ENCODE measurements at places on chromosomes 2 and 18. TPM values are rescaled to one million over a fixed set of nuclear protein-coding genes. Genes with fewer than 3 reads are reported as not detected.
A peak's percentile ranks its signal among the peaks of the same experiment; 100 is the strongest.

DNA sequence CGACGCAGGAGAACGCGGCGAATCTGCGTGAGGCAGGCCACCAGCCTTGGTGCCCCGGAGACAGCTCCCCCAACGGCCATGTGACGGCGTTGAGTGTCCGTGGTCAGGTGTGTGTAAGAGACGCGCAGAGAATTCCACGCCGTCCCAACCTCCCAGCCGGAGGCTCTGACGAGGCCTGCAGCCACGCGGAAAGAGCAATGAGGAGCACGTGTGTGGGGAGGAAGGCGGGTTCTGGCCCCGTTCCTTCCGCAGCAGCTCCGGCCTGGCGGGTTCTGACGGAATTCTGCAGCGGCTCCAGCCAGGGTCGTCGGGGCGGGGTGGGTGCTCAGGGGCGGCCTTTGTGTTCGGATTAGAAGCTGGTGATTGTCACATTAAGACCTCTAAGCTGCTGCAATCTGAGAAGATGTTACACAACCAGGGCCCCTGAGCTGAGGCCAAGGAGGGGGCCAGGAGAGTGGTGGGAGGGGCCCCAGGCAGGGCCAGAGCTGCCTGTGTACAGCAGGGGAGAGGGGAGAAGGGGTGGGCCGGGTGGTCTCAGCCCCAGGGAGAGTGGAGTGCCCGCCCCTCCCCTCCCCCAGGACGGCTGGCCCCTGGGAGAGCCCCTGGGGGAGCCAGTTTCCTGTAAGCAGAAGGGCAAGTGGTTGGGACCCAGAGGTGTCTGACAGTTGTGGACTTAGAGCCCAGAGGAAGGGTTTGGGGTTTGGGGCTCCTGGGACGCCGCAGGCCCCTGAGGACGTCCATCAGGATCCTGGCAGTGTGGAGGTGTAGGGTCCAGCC is 5.1 kb upstream of the GAL3ST2 start:
- H3K4me1 ChIP-seq: no peaks in the 10 kb centered on the region
- no peak for DNase-seq
- H3K27ac ChIP-seq: no peak overlapping the region
- H3K4me3 ChIP-seq: no peak overlapping the region
- no peaks in the 10 kb centered on the region for H3K27me3 ChIP-seq

GRCh38 chr2:152304836-152305235 is 30.1 kb upstream of the FMNL2 start:
- DNase-seq: no peak
- H3K27ac ChIP-seq: no peak overlapping the region
- H3K36me3 ChIP-seq: no peaks in the 10 kb centered on the region
- H3K4me3 ChIP-seq: no peak overlapping the region
- H3K4me1 ChIP-seq: no peaks in the 10 kb centered on the region

DNA sequence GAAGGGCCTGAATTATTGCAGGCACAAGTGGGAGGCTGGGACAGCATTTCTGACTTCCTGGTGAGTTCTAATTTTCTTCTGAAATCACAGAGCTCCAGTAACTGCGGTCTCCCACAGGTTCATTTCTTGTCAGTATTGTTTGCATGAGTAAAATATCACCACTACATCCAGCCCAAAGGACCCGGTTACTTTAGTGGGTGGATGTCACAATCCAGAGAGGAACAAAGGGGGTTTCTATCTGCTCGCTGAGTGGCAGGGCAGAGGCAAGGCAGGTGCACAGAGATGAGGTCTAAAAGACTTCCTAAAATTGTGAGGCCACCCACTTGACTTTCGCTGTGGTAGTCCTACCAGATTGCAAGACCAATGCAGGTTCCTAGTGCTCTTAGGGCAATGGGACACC is 800.4 kb upstream of the ID2 start:
- no peaks in the 10 kb centered on the region for H3K27me3 ChIP-seq
- peaks cover 35% of the 10 kb centered on the region for H3K36me3 ChIP-seq
- no peak for DNase-seq

NDC80 gene
- polyA plus RNA-seq: 48.3 TPM

DNA sequence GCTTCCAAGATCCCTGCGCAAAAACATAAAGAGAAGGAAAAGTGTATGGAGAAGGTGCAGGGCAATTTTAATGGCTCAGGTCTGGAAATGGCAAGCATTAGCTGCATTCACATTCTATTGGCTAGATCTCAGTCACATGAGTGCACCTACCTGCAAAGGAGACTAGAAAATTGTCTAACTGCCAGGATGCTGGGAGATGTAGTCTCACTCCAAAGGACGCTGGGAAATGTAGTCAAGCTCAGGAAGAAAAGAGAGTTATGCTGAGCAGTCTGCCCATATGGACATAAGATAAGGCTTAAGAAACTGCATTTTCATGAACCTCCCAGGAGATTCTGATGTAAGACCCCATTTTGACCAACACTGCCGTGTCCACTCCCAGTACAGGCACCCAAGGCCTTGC is 9.5 kb upstream of the KLHL29 start:
- no peak overlapping the region for H3K27ac ChIP-seq
- H3K27me3 ChIP-seq: no peaks in the 10 kb centered on the region
- H3K36me3 ChIP-seq: no peaks in the 10 kb centered on the region
- DNase-seq: peak; percentile 76
- H3K4me3 ChIP-seq: no peak overlapping the region
- no peaks in the 10 kb centered on the region for H3K4me1 ChIP-seq

DNA sequence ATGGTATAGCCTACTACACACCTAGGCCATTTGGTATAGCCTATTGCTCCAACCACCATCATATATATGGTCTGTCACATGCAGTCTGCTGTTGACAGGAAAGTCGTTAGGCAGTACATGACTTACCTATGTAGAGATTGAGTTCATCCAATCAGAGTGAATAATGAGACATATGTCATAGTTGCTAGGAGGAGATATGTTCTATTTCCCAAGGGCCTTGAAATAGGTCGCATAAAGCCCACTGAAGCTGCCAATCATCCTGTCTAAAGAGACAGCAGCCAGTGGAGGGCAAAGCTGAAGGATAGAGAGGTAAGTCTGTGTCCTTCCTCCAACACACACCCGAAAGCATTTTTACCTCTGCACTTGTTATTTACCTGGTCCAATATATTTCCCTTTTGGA is 263.4 kb downstream of the PTPRM start:
- DNase-seq: peak; percentile 48
- H3K36me3 ChIP-seq: no peaks in the 10 kb centered on the region
- no peak overlapping the region for H3K4me3 ChIP-seq
- H3K27ac ChIP-seq: no peak overlapping the region
- H3K27me3 ChIP-seq: no peaks in the 10 kb centered on the region

DNA sequence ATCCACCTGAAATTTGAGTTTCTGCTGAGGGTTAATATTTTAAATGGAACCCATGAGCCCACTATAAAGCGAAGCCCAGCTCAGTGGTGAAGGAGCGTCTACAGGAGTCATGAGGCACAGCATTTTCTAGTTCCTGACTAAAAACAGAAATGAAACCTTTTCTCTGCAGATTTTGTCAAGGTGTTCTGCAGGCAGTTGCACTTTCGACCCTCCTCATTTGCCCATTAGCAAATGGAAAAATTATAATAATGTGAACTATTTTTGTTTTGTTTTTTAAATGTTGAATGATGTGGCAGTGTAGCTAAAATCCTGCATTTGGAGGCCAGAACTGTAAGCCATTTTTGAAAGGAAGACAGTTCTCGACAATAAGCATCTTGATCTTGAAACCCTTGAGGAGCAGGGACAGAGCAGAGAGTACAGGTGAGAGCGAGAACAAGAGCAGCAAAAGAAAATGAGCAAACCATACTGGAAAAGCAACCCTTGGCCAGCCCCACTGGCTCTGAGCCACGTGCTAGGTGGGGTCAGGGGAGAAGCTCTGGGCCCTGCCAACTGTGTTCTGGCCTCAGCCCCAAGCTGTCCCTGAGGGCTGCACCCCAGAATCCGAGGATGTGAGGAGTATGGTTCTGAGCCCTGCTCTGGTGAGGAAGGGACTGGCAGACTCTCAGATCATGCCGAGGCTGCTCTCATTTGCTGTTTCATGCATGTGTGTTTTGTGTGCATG is 26.4 kb upstream of the COPS8 start:
- no peak overlapping the region for H3K27ac ChIP-seq
- H3K4me3 ChIP-seq: no peak overlapping the region
- no peaks in the 10 kb centered on the region for H3K27me3 ChIP-seq
- H3K4me1 ChIP-seq: no peaks in the 10 kb centered on the region
- DNase-seq: no peak
- H3K36me3 ChIP-seq: no peaks in the 10 kb centered on the region

DNA sequence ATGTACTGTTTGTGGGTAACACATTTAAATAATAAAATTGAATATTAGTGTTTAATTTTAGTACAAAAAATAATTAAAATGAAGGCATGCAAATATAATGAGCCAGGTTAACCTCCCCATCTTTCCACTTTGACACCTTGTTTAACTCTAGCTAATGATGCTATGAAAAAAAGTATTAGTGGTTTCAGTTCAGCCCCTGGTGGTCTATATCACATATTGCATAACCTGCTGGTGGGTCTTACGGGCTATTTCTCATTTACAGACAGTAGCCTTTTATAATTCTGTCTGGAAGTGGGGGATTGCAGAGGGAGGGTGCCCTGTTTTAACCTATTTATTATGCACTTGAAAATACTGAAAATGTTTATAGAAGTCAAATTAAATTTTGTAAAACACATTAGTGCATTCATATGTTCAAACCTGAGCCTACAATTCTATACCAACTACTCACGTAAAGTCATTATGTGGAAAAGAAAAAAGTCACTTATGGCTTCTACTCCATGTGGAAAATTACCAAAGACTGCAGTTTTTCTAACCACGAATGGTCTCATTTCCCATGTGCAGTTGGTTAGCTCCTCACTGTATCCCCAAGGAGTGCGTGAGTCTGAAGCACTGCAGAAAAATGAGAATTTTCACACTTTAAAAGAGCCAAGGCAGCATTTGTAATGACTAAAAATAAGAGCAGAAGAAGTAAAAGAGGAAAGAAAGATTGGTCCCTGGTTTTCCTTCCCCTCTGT is 381.0 kb downstream of the MTX2 start:
- H3K4me1 ChIP-seq: peaks cover 46% of the 10 kb centered on the region
- H3K4me3 ChIP-seq: no peak overlapping the region
- peak; percentile 36 for DNase-seq
- no peak overlapping the region for H3K27ac ChIP-seq
- H3K27me3 ChIP-seq: peaks cover 15% of the 10 kb centered on the region

G6PC2 gene
- polyA plus RNA-seq: not detected

CBLN2 gene
- not detected for polyA plus RNA-seq

REG3A gene
- polyA plus RNA-seq: not detected

- no peak overlapping the region for H3K4me3 ChIP-seq
- no peaks in the 10 kb centered on the region for H3K36me3 ChIP-seq
- peaks cover 72% of the 10 kb centered on the region for H3K27me3 ChIP-seq
Measured at GRCh38 chr2:70433315-70433714, 120.3 kb downstream of the TGFA start.

DNA sequence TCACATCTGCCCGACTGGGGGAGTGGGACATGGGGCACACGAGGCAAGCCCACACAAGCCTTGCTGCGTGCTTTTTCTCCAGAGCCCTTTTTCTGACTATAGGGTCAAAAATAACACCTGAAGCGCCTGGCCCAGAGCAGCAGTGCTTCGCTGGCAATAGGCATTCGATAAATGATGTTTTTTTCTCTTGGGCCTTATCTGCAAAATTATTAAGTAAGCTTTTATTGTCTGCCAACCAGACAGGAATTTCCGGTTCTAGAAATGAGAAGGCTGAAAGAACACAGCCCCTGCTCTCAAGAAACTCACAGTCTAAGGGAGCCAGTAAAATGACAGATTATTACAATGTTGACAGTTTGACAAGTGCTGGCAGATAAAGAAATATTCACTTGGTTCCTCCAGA is 2.7 kb upstream of the TMBIM1 start:
- H3K4me3 ChIP-seq: no peak overlapping the region
- H3K4me1 ChIP-seq: peaks cover 22% of the 10 kb centered on the region
- H3K27me3 ChIP-seq: peaks cover 5% of the 10 kb centered on the region
- H3K36me3 ChIP-seq: no peaks in the 10 kb centered on the region
- no peak overlapping the region for H3K27ac ChIP-seq
- no peak for DNase-seq

DNA sequence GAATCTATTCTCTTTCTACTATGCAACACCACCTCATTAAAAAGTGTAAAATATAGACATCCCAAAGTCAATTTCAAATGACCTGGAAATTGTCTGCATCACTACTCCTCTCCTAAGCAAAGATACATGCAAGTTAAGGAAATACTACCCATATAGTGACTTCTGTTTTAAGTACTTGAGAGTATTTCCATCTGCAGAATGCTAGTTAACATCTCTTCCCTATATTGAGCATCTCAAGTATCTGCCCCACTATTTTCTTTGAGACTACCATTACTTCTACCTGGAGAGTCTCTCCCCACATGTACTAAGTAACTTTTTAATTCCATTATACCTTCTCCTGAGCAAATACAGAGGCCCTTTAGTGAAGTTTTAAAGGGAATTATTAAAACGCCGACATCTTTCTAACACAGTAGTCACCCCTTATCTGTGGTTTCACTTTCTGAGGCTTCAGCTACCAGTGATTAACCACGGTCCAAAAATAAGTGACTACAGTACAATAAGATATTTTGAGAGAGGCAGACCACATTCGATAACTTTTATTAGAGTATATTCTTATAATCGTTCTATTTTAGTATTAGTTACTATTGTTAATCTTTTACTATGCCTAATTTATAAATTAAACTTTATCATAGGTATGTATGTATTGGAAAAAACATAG is 21.8 kb downstream of the CWC22 start:
- no peak overlapping the region for H3K27ac ChIP-seq
- H3K4me1 ChIP-seq: peaks cover 4% of the 10 kb centered on the region
- DNase-seq: no peak
- H3K4me3 ChIP-seq: no peak overlapping the region
- peaks cover 25% of the 10 kb centered on the region for H3K36me3 ChIP-seq
- no peaks in the 10 kb centered on the region for H3K27me3 ChIP-seq

DNA sequence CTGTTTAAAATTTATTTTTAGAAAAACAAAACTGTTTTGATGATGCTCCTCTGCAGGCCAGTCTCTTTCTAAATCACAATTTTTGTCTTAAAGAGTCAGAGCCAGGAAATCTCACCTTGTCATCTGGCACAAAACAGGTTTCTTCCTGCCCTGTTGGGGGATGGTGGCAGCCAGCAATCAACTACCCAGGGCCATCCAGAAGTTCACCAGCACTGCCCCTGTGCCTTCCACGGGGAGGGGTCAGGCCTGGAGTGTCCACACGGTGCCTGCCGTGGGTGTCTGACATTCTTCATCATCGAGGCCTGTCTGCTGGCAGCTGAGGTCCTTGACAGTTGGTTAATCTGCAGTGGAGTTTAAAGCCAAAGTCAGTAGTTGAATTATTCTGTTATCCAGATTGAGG is 40.0 kb upstream of the BMP10 start:
- H3K27me3 ChIP-seq: no peaks in the 10 kb centered on the region
- H3K4me1 ChIP-seq: peaks cover 15% of the 10 kb centered on the region
- no peaks in the 10 kb centered on the region for H3K36me3 ChIP-seq
- no peak overlapping the region for H3K27ac ChIP-seq
- DNase-seq: peak; percentile 28

GRCh38 chr18:74902147-74902455 is 304.4 kb downstream of the ZNF407 start:
- no peaks in the 10 kb centered on the region for H3K27me3 ChIP-seq
- no peaks in the 10 kb centered on the region for H3K36me3 ChIP-seq
- no peak overlapping the region for H3K4me3 ChIP-seq
- H3K27ac ChIP-seq: no peak overlapping the region
- DNase-seq: no peak
- H3K4me1 ChIP-seq: no peaks in the 10 kb centered on the region

- H3K36me3 ChIP-seq: no peaks in the 10 kb centered on the region
- H3K27me3 ChIP-seq: peaks cover 42% of the 10 kb centered on the region
- H3K4me1 ChIP-seq: peaks cover 37% of the 10 kb centered on the region
- peak; percentile 52 for DNase-seq
- H3K27ac ChIP-seq: no peak overlapping the region
Measured at GRCh38 chr2:143933946-143934569, 585.9 kb downstream of the ZEB2 start.

COPS9 gene
- 651 TPM for polyA plus RNA-seq

- H3K36me3 ChIP-seq: no peaks in the 10 kb centered on the region
- H3K4me1 ChIP-seq: no peaks in the 10 kb centered on the region
- no peak for DNase-seq
- no peak overlapping the region for H3K27ac ChIP-seq
Measured at GRCh38 chr2:145992572-145992971, 1472.7 kb upstream of the ZEB2 start.

APCDD1 gene
- polyA plus RNA-seq: 0.31 TPM
